Activated CD4-positive, alpha-beta T cell treated with anti-CD3 and anti-CD28 coated beads for 36 hours (primary cell): ENCODE measurements at places on chromosomes 6 and 20. TPM values are rescaled to one million over a fixed set of nuclear protein-coding genes. Genes with fewer than 3 reads are reported as not detected.

Gene APOBEC2
- total RNA-seq: not detected

Gene C6orf52
- 2.4 TPM for total RNA-seq

Gene PCK1
- not detected for total RNA-seq

Gene ELOVL2
- total RNA-seq: not detected

Gene TRERF1
- 14.5 TPM for total RNA-seq

DNA sequence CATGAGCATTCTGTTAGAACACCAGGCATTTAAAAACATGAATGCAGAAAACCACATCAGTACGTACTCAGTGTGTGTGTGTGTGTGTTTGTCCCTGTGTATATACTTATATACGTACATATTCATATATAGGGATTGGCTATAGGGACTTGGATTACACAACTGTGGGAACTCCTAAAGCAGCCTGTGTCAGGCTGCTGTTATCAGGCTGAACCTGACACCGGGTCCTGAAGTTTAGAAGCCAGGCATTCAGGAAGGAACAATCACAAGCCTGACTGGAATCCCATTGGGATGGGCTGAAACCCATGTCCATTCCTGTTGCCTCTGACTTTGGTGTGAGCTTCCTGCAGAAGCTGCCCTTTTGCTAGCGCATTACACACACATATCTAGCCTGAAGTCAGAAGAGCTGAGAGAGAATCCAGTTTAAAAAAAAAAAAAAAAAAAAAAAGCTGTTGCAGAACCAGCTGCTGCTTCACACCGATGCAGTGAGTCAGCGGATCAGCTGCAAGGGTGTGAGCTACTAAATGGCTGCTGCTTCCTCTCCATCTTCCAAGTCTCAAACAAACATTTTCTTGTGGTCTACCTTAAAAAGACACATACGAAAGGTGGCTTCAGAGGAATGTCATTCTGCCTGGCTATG is 348.1 kb downstream of the THBS2 start:
- no peaks in the 10 kb centered on the region for H3K27me3 ChIP-seq
- no peaks in the 10 kb centered on the region for H3K4me1 ChIP-seq
- H3K4me3 ChIP-seq: no peak overlapping the region
- no peaks in the 10 kb centered on the region for H3K36me3 ChIP-seq
- H3K27ac ChIP-seq: no peak overlapping the region

DNA sequence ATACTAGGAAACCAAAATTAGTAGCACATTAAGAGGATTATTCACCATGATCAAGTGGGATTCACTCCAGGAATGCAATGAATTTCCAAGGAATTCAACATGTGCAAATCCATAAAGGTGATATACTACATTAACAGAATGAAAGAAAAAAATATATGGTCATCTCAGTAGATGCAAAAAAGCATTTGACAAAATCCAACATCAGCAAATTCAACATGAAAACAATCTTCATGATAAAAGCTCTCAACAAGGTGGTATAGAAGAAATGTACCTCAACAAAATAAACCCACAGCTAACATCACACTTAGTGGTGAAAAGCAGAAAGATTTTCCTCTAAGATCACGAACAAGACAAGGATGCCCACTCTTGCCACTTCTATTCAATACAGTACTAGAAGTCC is 74.4 kb upstream of the PDE10A start:
- H3K27ac ChIP-seq: no peak overlapping the region
- DNase-seq: no peak
- no peaks in the 10 kb centered on the region for H3K4me1 ChIP-seq
- H3K4me3 ChIP-seq: no peak overlapping the region
- H3K36me3 ChIP-seq: no peaks in the 10 kb centered on the region

DNA sequence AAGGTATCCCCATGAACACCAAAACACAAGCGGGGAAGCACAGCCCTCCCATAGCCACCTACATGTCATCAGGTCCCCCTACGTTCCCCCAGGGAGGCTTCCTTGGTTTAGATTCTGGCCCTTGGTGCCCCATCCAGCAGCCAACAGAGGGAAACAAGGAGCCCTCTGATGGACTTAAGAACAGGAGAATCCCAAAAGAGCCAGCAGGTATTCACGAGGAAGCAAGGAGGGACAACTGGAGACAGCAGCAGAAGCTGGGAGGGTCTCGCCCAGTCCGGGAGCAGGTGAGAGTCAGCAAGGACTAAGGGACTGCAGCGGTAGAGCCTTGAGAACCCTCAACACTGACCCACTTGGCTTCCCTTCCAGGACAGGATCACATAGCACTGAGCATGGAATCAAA is 58.4 kb upstream of the TOP1 start:
- H3K4me3 ChIP-seq: no peak overlapping the region
- H3K36me3 ChIP-seq: no peaks in the 10 kb centered on the region
- no peak for DNase-seq
- H3K4me1 ChIP-seq: peaks cover 9% of the 10 kb centered on the region

- no peak overlapping the region for H3K27ac ChIP-seq
- no peaks in the 10 kb centered on the region for H3K36me3 ChIP-seq
- no peak overlapping the region for H3K4me3 ChIP-seq
- DNase-seq: no peak
These were observed 285.3 kb downstream of the CDC5L start for GRCh38 chr6:44672841-44673240.

GRCh38 chr20:16601047-16601446 is 27.8 kb upstream of the KIF16B start:
- no peaks in the 10 kb centered on the region for H3K36me3 ChIP-seq
- H3K27ac ChIP-seq: no peak overlapping the region
- DNase-seq: no peak
- no peak overlapping the region for H3K4me3 ChIP-seq
- peaks cover 6% of the 10 kb centered on the region for H3K4me1 ChIP-seq

DNA sequence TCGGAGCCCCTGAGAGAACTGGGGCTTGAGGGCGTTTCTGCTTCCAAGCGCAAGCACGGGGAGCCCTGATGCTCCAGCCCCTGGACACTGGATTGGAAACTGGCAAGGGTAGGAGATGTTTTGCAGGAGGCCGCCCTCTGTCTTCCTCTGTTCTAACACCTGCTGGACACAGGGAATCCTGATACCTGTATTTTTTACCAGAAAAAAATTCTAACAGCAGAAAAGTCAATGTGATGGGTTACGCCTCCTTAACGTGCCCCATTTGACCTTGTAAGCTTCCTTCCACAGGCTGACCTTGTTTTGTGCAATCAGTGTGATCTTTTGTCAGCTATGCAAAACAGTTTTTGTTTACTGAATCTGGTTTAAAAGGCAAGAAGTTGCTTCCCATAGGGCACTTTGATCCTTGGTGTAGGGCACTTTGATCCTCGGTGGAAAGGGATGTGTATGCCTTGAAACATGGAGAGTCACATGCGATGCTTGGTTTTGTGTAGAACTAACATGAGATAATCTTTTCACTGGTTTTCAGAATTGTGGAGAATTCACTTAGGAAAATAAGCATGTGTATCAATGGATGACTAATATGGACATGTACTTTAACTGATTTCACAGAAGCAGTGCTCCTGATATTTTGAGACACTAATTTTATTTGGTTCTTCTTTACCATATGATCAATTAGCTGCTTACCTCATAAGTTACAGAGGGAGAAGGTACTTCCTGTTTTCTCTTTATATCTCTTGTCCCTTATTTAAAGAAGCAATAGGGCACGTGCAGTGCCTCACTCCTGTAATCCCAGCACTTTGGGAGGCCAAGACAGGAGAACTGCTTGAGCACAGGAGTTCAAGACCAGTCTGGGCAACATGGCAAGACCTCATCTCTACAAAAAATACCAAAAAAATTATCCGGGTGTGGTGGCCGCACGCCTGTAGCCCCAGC is 59.9 kb upstream of the MAP3K4 start:
- no peak overlapping the region for H3K27ac ChIP-seq
- no peak for DNase-seq
- H3K4me3 ChIP-seq: no peak overlapping the region
- H3K4me1 ChIP-seq: peaks cover 2% of the 10 kb centered on the region
- H3K36me3 ChIP-seq: no peaks in the 10 kb centered on the region
- H3K27me3 ChIP-seq: peaks cover 35% of the 10 kb centered on the region

- H3K27ac ChIP-seq: no peak overlapping the region
- H3K4me1 ChIP-seq: peaks cover 2% of the 10 kb centered on the region
- no peak for DNase-seq
- H3K27me3 ChIP-seq: peaks cover 13% of the 10 kb centered on the region
These were observed 31.0 kb downstream of the RIN2 start for GRCh38 chr20:19789009-19789408.

- peaks cover 74% of the 10 kb centered on the region for H3K4me1 ChIP-seq
- DNase-seq: peak; percentile 39
- H3K4me3 ChIP-seq: peak overlapping the region; percentile 68
- no peaks in the 10 kb centered on the region for H3K27me3 ChIP-seq
- H3K36me3 ChIP-seq: peaks cover 86% of the 10 kb centered on the region
These were observed 8.9 kb downstream of the CD164 start for GRCh38 chr6:109373331-109373730.

- peaks cover 2% of the 10 kb centered on the region for H3K36me3 ChIP-seq
- no peak for DNase-seq
- no peaks in the 10 kb centered on the region for H3K27me3 ChIP-seq
- H3K27ac ChIP-seq: no peak overlapping the region
These were observed 10.9 kb downstream of the ACSS1 start for GRCh38 chr20:25046736-25047666.

- peaks cover 4% of the 10 kb centered on the region for H3K36me3 ChIP-seq
- H3K27me3 ChIP-seq: peaks cover 7% of the 10 kb centered on the region
- no peak for DNase-seq
- peaks cover 15% of the 10 kb centered on the region for H3K4me1 ChIP-seq
These were observed 72.8 kb upstream of the ECI2 start for GRCh38 chr6:4208158-4208557.

DNA sequence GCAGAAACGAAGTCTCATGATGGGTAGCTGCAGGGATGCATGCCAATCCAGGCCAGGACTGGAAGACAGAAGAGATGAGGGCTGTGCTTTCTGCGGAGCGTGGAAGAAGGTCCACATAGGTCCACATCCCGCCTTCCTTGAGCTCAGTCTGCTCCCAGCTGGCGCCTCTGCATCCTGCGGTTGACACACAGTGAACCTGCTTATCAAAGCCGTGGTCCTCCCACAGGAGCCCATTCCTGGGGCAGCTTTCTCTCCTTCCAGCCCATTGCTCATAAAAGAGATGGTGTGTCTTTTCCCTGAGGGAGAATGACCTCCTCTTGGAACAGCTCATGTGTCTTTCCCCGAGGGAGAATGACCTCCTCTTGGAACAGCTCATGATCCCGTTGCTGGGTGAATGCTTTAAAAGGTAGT is 225.4 kb downstream of the CDH4 start:
- H3K27ac ChIP-seq: no peak overlapping the region
- no peak overlapping the region for H3K4me3 ChIP-seq
- H3K4me1 ChIP-seq: no peaks in the 10 kb centered on the region
- no peaks in the 10 kb centered on the region for H3K36me3 ChIP-seq
- H3K27me3 ChIP-seq: peaks cover 9% of the 10 kb centered on the region

GRCh38 chr20:44151621-44152416 is 35.2 kb downstream of the JPH2 start:
- no peak for DNase-seq
- no peak overlapping the region for H3K4me3 ChIP-seq
- H3K27me3 ChIP-seq: no peaks in the 10 kb centered on the region
- H3K4me1 ChIP-seq: peaks cover 14% of the 10 kb centered on the region
- no peaks in the 10 kb centered on the region for H3K36me3 ChIP-seq
- no peak overlapping the region for H3K27ac ChIP-seq
